ENCODE measurements at places on chromosomes 5 and 9.

DNA sequence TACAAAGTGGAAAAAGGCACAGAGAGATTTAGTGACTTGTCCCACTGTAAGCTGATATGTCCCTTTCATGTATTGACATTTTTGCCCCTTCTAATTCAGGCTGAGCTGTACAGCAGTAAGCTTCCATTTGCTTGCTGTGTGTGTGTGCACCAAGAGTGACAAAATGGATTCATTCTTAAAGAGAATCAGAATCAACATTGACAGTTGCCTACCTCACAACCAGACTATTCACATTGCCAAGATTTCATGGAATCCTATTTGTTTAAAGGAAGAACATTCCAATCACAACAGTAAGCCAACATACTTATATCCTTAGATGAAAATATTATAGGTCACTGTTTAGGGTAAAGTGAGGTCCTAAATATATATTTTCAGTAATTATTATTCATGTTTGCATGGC is 102.6 kb downstream of the TMEM232 start:
- no peak for DNase-seq

DNA sequence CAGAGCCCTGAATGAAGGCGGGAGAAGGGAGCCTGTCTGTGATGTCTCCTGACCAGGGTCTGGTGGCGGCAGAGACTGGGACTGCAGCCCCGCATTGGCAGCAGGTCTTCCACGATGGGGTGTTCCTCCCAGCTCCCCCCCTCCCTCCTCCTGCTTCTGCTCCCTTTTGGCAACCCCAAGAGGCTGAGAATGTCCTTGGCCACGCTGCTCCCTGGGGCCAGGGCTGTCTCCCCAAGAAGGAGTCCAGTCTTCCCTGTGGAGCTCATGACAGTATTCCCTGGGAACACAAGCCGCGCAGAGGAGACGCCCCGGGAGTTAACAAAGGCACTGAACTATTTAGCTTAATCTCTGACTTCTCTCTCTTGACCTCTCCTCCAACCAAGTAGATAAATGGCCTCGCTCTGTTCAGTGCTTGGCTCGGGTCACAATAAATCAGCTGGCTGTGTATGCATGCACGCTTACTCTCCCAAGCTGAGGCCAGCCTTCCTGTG is 84.0 kb upstream of the NEURL1B start:
- DNase-seq, result no peak

GRCh38 chr9:135704483-135704882 is 2.5 kb downstream of the KCNT1 start:
- no peak for DNase-seq

- DNase-seq, result no peak
These were observed 11.5 kb downstream of the CXXC5 start for GRCh38 chr5:139659695-139660101.
